GM19239 (cell line): ENCODE measurements at places on chromosomes 2 and 18.

DNA sequence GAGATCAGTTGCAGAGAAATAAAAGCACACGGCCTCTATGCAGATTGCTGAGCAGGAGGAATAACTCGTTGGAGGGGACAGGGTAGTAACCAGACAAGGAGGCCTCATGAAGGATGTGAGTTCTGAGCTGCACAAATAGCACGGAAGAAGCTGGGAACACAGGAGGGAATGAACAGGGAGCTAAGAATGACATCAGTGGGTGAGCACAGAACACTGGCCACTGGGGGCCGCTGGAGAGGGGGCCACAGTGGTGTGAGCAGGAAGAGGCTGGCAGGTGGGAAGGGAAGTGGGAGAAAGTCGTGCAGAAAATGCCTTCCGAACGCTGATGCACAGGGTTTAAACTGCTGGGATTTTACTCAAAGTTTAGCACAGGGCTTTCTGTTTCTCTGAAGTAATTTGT is 61.0 kb downstream of the ZAP70 start:
- DNase-seq = no peak

- DNase-seq = no peak
Observed at GRCh38 chr2:232377319-232377718, 1.2 kb upstream of the ALPP start.

GRCh38 chr2:178008636-178009289 is 63.8 kb downstream of the PDE11A start:
- DNase-seq = no peak

GRCh38 chr2:10033251-10034006 is 9.9 kb upstream of the KLF11 start:
- no peak for DNase-seq
